ENCODE measurements at places on chromosomes 7 and 10. TPM values are rescaled to one million over a fixed set of nuclear protein-coding genes. Genes with fewer than 3 reads are reported as not detected.

- DNase-seq: no peak
These were observed 104.9 kb downstream of the CDK6 start for GRCh38 chr7:92731335-92732063.

DNA sequence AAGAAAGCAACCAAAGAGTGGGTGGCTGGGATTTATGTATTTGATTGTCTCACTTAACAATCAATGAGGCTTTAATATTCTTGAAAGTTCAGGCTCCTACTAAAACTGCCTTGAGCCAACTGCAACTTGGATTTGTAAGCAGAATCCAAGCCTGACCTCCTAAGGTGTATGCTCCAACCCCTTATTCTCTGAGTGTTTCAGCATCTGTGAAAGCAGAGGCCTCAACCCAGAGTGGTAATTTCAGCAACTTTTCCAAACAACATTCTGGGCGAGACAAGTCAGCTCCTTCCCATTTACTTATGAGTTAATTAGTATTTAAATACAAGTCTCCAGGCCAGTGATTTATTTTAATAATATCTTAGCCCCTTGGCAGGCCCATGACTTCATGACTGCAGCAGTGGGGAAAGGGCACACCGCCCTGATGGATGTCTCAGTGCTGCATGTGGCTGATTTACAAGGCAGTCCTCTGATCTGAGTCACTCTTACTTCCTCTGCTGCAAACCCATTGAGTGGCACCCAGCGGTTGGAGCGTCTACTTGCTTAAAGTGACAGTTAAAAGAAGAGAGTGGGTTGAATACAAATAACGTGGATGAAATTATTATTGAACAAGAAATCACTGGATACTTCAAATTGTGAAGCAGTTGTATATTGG lies 209.1 kb downstream of the TRIL start:
- peak; percentile 83 for DNase-seq

DNA sequence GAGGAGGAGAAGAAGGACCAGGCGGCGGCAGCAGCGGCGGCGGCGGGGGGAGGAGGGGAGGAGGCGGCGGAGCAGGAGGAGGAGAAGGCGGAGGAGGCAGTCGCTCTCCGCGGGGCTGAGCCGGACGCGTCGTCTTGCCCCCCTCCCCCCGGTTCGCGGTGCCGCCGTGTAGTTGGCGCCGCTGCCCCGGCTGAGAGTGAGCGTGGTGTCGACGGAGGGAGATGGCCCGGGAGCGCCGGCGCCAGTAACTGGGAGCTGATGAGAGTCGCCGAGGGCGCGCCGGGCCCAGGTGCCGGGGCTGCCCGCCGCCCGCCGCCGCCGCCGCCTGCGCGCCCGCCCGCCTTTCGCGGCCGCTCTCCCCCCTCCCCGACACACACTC lies 257 bp downstream of the WAC start:
- no peak for DNase-seq

DNA sequence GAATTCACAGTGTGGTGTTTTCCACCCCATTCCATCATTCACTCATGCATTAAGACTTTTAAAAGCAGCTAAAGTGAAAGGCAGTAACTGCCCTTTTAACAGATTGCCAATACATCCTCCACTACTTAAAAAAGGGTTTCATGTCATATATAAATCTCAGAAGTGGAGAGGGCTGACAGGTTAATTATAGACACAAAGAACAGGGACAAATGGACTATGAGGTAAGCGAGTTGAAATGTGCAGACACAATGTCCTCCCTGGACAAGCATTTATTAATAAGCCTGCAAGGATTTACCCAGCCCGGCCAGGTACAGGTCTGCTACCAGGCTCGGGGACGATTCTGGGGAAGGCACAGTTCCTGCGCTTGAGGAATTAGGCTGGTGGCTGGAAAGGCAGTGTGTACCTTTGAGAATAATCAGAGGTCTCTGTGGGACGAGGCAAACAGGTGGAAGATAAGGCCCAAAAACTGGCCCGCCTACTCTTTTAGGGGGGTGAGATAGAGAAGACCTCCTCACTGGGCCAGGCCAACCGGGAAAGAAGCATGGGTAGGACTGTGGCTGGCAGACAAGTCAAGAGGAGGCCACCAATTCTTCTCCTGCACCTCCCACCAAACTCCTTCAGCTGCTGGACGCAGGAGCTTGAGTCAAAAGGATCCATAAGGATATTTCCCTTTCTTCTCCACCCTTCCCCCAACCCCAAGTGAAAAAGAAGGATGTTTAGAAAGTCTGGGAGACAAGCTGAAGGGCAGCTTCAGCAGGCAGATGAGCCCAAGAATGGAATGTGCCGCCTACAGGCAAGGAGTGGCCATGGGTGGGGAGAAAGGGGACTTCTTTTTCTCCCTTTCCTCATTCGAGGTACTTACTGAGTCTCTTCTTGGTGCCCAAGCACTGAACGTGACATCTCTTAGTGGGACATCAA lies 1.5 kb downstream of the PDLIM1 start:
- DNase-seq: no peak

Gene CC2D2B
- 5.8 TPM for total RNA-seq

Gene PPP1R17
- total RNA-seq: not detected

DNA sequence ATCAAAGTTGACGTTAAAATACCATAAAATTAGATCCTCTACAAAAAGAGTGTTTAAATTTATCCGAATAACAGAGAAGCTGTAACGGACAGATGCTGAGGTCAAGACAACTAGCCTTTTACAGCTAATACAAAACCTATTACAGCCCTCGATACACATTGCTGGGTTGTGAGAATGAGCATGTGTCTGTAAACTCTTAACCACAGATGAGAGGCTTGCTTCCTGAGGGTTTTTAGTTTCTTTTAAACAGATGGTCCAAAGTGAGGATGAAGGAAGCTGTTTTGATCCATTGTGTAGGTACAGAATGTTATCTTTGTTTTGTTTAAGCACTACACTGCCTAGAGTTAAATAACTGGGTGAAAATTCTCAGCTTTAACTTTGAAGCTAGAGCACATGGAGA lies 578.2 kb downstream of the PARD3 start:
- no peak for DNase-seq

- DNase-seq: peak; percentile 78
These were observed 67.8 kb downstream of the TBX20 start for GRCh38 chr7:35185908-35186731.

DNA sequence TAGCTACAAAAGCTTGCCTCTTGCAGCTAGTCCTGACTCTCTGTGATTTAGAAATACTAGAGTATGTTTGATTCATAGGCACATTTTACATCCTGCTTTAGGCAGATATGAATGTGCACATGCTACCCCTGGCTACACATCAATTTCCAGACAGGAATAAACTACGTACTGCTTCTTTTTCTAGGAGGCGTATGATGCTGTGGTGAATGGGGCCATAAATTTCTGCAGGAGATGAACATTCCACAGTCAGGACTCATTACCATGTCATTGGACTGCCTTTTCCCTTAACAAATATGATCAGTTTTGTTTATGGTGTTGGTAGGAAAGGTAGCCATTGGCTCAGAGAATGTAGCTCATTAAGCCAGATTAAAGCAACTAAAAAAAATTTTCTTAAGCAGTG lies 50.1 kb upstream of the IFRD1 start:
- DNase-seq: no peak

DNA sequence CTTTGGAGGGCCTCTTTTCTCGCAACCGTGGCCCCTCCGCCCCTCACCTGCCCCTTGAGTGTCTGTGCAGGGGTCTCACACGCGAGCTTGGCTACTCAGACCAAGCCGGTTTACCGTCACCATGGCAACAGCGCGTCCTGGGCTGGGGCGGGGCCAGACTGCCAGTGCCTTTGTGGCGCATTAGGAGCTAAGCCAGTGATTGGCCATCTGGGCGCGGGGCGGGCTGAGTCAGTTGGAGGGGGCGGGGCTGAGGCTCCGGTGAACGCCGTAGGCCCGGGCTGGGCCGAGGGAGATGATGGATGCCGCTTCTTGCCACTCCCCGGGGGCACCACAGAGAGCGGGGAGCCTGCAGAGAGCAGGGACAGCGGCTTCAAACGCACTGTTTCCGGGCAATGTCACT lies 48.7 kb upstream of the FXYD4 start:
- DNase-seq: peak; percentile 96

DNA sequence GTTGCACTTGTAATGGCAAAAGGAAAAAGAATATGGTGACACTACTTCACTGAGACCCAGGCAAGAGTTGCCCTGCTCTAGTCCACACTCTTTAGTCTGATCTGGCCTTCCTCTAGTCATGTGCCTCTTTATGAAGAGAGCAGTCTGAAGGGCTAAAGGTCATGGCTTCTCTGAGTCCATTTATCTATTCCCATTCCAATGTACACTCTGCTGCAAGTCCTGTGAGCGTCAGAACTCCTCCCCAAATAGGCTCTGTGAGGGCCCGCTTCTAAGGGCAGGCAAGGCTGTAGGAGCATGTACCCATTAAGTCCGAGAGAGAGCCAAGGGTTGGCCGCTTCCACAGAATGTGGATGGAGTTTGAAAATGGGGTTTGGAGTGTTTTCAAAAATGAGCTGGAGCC lies 209.3 kb downstream of the AHR start:
- DNase-seq: no peak
